NCI-H510A treated with DMSO at 0.1 percent for 48 hours (cell line): ENCODE measurements at places on chromosomes 12 and 14.

DNA sequence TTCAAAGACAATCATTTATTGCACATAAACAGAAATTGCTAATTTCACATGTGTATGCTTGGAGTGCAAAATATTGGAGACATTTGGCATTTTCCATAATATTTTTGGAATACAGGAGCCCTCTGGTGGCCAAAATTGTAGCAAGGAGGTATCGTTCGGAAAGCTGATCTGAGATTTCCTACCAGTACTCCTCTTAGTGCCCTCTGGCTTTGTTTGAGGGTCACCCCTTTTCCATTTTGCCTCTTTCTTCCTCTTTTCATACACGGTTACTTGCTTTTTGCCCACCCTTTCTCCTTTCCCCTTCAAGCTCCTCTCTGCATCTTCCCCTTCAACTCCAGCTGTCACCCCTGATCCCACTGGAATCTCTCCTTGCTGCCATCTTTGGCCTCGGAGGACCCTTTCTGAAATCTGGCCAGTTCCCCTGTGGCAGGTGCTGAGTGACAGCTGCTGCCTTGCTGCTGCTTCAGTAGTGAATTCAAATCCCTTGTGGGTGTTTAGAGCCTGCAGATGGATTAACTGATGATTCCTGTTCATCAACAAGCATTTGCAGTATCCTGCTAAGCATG, 164.6 kb upstream of the PARP11 start:
- DNase-seq, result peak; percentile 0

DNA sequence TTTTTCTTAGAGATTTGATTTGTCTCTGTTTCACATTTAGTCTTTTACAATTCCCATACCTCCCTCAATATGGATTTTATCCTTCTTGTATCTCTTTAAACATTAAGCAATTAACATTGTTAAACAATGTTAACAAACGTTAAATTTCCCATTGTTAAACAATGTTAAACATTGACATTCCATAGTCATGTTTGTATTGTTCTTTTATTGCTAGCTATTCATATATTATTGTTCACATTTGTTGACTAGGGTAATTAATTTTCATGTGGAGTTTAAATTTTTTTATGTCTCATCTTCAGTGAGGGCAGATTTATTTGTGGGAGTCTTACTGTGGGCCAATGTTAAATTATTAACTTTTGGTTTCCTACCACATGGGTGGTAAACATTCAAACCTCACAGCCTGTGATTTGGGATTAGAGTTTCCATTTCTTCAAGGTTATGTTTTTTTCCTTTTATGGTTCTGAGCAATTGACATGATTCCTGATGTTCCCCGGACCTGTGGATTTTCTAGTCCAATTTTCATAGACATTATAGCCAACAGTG, 294.3 kb downstream of the ALG10B start:
- no peak for DNase-seq

DNA sequence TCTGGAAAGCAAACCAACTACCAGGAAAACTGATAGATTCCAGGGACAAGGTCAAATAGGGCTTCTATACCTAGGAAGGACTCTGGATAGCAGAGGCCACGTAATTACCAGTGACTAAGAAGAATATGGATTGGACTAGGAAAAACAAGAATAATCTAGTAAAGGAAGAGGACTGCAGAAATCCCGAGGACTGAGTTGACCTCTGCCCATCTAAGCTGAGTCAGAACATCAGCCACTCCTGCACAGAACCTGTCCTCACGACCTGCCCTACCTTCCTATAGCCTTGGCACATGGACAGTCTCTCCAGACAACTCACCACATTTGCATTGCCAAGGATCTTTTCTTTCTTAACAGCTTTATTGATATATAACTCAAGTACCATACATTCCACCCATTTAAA, 2.3 kb downstream of the OR6J1 start:
- DNase-seq, result no peak

DNA sequence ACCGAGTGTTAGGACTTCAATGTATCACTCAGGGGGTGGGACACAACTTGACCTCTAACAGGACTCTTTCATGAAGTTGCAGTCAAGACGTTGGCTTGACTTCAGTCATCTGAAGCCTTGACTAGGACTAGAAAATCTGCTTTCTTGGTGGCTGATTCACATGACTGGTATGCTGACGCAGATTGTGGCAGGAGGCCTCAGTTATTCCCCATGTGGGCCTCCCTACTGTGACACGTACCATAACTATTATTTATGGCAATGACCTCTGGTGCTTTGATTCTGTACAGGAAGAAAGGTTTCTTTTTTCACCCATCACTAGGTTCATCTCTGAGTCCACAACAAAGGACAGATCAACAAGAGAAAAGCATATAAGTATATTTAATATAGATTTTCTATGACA, 270.4 kb downstream of the NEDD1 start:
- no peak for DNase-seq

GRCh38 chr12:62692884-62693283, 226.3 kb downstream of the MON2 start:
- no peak for DNase-seq

- no peak for DNase-seq
These were observed 19.1 kb downstream of the SINHCAF start for GRCh38 chr12:31306866-31307265.

GRCh38 chr14:89911010-89911919, 43.3 kb downstream of the EFCAB11 start:
- no peak for DNase-seq

GRCh38 chr14:89347885-89348284, 69.1 kb downstream of the FOXN3 start:
- no peak for DNase-seq
